Right kidney (tissue), 9 donors: ENCODE measurements at places on chromosomes 12 and 14.

DNA sequence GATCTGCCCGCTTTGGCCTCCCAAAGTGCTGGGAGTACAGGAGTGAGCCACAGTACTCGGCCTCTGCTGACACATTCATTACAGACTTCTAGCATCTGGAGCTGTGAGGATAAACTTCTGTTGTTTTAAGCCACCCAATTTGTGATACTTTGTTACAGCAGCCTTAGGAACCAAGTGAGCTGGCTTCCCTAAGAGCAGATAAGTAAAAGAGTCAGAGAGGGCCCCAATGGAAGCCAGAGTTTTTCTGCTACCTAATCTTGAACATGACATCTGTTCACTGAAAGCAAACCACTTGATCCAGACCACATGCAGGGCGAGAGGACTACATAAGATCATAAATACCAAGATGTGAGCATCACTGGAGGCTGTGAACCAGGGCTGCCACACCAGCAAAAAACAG is 3.7 kb upstream of the MAPKAPK5 start:
- no peak for DNase-seq

GRCh38 chr12:52010152-52010622 is 3.4 kb downstream of the TAMALIN start:
- peak; percentile 73 for DNase-seq

GRCh38 chr14:100391724-100392123 is 68.6 kb downstream of the SLC25A47 start:
- DNase-seq: no peak

DNA sequence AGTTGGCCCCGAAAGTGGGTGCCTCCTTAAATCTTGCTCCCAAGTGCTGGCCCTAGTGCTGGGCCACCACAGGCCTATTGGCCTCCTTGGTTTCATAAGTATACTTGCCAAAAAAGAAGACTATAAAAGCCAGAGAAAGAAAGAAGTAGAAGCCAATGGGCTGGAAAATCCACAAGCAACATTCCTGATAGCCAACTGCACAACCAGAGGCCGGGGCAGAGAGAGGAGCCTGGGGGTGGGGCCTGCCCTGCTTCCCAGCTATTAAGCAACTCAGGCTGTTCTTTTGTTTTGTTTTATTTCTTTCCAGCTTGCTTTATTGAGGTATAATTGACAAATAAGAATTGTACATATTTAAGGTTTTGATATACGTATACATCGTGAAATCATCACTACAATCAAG is 177.2 kb upstream of the NTF3 start:
- no peak for DNase-seq
